ENCODE measurements at places on chromosomes 4 and X.

DNA sequence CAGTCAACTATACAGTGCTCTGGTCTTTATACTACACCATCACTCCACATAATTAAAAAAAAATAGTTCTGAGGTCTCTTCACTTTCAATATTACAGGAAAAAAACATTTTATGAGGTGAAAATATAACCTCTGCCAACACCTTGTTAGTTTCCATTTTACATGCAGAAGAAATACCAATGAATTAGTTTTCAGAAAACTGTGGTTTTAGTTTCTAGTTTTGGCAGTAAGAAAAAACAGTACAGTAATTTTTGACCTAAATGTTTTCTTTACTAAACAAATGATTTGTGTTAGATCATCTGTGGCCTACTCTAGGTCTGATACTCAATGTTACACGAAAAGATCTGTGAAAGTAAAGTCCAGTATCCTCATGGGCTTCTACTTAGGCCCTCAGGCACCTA lies 10.0 kb downstream of the SULT1E1 start:
- no peak for DNase-seq

- no peak for DNase-seq
Observed at GRCh38 chr4:75099321-75099720, 166.4 kb downstream of the PARM1 start.

GRCh38 chr4:71184195-71184781 lies 154.5 kb upstream of the SLC4A4 start:
- DNase-seq = peak; percentile 72

GRCh38 chr4:8387615-8388527 lies 52.7 kb downstream of the ACOX3 start:
- no peak for DNase-seq

- no peak for DNase-seq
Observed at GRCh38 chr4:1736812-1737211, 15.5 kb downstream of the TACC3 start.

DNA sequence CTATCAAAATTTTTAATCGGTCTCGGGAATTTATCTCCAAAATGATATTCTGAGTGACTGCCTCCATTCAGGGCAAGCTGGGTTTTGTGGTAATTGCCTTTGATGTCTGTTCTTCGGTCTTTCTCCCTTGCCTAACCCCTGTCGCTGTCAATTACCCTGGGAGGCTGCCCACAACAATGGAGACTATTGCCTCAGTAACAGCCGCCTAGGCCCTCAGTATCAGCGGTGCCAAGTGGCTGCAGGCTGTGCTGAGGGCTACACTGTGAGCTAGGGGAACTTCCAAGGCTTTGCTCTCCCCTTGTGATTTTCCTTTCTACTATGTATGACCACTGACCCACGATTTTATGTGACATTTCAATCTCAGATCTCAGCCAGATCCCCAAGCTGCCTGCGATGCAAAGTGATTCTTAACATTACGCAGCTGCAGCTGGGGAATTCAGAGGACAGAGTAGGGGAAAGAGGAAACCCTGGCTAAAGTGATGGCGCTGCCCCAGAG lies 36.3 kb upstream of the REST start:
- peak; percentile 7 for DNase-seq

GRCh38 chr4:35643661-35644060 lies 600.7 kb downstream of the ARAP2 start:
- DNase-seq = no peak

GRCh38 chr4:24770032-24770584 lies 25.3 kb upstream of the SOD3 start:
- peak; percentile 95 for DNase-seq

- DNase-seq = no peak
Observed at GRCh38 chr4:27140486-27140885, 279.8 kb downstream of the STIM2 start.

- DNase-seq = no peak
Observed at GRCh38 chr4:830601-831482, 4.9 kb upstream of the CPLX1 start.

DNA sequence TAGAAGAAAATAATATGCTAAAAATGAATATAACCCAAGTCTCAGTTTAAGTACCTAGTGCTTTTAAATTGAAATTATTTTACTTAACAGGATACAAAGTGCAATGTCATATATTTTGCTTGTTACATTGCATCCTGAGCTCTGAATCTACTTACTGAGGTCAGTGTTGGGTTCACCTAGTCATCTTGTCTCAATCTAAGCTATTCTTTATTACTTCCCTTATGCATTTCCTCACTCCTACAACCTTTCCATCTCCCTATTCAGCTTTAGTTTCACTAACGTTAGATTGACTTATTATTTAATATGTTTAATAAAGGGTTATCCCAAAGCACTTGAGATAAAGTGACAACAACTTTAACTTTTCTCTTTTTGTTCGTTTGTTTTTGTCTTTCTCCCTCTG lies 483.7 kb downstream of the FSTL5 start:
- no peak for DNase-seq

- DNase-seq = no peak
Observed at GRCh38 chr4:120915336-120915735, 7.2 kb downstream of the PRDM5 start.

DNA sequence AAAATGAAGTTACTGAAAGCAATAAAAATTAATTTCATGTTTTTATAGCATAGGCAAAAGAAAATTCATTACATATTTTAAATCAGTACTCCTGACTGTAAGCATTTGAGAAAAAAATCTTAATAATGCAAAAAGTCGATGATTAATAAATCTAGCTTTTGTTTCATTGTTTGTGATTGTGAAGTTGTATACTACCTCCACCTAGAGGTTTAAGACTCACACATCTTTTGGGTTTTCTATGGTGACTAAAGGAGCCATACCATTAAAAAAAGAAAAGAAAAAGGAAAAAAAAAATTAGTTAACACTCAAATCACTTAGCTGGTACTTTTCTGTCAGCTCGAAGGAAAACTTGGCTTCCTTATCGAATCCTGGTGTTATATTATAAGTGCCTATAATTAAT lies 2.0 kb downstream of the GABRA2 start:
- DNase-seq = no peak

GRCh38 chrX:11185861-11186260 lies 74.7 kb downstream of the HCCS start:
- no peak for DNase-seq

- peak; percentile 48 for DNase-seq
Observed at GRCh38 chr4:94570558-94570957, 118.8 kb downstream of the PDLIM5 start.

- DNase-seq = peak; percentile 96
Observed at GRCh38 chr4:56958111-56958517, 19.3 kb downstream of the NOA1 start.

- DNase-seq = peak; percentile 35
Observed at GRCh38 chr4:84258905-84259830, 239.9 kb downstream of the NKX6-1 start.

DNA sequence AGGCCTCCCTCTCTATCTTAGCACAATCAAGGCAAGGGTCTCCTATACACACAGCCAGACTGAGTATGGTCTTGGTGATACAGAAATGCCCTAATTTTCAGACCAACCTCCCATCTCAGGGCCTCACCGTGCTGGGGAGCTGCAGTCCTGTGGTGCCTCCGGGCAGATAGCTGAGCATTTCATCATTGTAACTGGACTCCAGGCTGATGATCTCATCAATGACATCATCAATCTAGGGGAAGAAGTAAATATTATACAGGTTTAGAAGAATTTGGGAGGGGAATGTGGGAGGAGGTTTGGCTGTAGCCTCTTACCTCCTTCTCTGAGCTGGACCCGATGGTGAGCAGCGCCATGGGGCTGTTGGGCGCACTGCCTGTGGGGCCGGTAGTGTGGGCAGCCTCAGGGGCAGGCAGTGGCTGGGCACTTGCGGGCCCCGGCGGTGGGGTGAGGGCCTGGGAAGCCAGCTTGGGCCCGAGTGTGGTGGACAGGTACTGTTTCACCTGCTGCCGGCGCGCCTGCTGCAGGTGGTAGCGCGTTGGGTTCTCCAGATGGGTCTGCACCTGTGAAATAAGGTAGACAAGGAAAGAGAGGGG lies 5.2 kb downstream of the TFE3 start:
- peak; percentile 63 for DNase-seq

DNA sequence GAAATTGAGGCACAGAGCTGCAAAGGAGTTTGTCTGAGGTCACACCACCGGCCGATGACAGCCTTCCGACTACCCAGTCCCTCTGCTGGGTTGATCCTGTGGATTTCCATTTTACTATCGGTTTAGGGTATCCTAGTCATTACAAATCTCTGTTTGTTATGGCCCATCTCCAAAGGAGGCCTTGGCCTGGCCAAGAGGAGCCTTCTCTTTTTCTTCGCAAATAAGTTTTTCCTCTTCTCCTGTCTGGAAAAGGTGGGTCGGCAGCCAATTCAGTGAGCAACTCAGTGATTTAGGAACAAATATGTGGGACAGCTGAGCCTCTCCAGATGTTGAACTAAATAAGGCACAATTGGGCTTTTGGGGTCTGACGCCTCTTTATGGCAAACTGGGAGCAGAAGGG lies 169.2 kb upstream of the RBPJ start:
- no peak for DNase-seq

GRCh38 chr4:176210101-176210500 lies 14.7 kb upstream of the SPATA4 start:
- DNase-seq = no peak

- peak; percentile 51 for DNase-seq
Observed at GRCh38 chr4:184664445-184665210, 15.1 kb downstream of the PRIMPOL start.

DNA sequence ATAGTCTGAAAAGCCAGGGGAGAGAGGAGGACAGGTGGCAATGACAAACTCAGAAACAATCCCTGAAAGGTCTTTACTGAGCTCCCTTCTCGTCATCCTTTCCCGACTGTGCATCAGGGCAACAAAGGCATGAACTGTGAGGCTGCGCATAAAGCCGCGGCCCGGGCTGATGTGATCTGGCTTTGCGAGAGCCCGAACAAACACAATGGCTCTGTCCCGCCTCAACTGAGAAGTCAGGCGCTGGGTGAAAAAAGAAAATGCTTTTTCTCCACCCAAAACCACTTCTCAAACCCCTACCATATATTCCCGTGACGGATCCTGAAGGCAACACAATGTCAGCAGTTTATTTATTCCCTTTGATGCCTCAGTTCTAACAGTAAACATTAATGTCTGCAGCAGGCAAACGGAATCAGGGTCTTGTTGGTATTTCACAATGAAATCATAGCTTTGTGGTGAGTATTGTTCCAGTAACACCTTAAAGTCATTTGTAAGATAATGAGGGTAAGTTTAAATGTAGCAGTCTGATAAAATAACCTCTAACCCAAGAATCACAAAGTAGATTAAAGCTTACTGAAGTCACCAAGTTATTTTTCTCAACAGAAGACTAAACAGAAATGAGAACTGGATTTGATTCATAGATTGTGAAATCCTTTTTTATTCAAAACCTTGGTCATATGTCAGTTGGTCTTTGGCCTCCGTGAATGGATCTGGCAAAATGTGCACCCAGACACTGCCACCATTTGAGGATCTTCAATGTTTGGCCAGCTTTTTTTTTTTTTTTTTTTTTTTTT lies 67.4 kb downstream of the APBB2 start:
- peak; percentile 56 for DNase-seq

DNA sequence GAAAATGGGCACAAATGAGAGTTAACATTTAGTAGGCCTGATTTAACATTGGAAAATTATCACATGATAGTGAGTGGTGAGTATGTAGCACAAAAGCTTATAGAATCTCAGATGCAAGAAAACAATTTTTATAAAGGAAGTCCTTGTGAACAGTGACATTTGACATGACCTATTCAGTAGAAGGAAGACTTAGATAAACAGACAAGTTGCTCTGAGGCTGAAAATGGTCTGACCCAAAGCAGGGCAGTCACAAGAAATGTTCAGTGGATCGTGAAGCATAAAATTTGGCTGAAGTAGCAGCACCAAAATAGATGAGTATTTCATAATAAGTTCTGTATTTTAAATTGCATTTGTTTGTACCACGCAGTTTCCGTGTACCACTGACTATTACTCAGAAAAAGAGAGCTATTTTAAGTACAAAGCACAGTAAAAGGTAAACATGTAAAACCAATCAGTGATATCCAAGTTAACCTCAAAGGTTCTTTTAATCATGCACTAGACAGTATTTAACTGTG lies 605.7 kb upstream of the PABPC4L start:
- no peak for DNase-seq

DNA sequence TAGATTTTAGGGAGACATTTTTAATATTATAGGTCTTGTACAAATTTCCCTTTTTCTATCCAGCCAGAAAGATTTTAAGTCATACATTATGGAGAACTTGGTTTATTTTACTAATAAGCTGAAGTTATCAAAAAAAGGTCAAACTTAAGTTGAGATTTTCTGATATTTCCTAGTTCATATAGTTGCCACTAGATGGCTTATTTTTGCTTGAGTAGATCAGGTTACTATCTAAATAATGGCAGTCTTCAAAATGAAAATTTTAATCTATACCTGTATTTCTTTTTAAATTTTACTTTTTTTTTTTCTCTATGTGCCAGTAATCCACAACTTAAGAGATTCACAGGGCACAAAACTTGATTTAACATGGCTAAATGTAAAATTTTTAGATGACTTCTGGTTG lies 52.3 kb downstream of the USP9X start:
- DNase-seq = peak; percentile 10

DNA sequence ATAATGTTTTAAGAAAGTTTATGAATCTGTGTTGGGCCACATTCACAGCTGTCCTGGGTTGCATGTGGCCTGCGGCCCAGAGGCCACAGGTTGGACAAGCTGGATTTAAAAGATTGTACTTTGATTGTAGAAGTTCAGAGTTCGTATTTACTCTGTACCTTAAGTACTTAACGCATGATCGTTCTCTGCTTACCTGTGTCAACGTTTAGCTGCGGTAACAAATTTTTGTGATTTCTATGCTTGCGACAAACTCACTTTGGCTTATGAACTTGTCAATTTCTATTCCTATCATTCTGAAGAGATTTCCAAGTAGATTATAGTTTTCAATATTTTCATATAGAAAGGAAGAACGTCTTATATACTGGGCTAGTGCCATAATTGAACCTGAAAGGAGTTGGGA lies 285.6 kb downstream of the TENM3 start:
- no peak for DNase-seq

- no peak for DNase-seq
Observed at GRCh38 chr4:45944000-45944399, 179.9 kb downstream of the GABRG1 start.

GRCh38 chr4:48329976-48330375 lies 11.4 kb upstream of the SLAIN2 start:
- DNase-seq = peak; percentile 91

GRCh38 chrX:35251226-35251625 lies 308.6 kb downstream of the FAM47B start:
- no peak for DNase-seq

- no peak for DNase-seq
Observed at GRCh38 chr4:128709268-128709667, 100.2 kb upstream of the JADE1 start.

DNA sequence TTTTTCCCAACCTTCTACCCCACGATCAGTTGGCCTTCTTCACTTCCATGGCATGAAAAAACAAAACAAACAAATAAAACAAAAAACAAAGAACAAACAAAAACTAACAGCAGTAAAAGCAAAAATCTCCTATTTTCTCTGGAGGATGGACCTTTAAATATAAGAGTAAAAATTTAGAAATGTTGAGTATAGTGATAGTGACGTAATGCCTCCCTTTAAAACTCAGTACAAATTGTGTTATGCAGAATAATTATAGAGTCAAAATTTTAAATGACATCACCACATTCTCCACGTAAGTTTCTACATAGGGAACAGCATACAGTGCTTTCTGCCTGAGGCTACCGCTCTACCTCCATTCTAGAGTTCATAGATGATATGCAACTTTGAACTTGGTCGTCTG lies 2156.4 kb downstream of the PCDH7 start:
- DNase-seq = no peak

All from EH (cell line).